ENCODE measurements at places on chromosomes 1 and 21.
A peak's percentile ranks its signal among the peaks of the same experiment; 100 is the strongest.

DNA sequence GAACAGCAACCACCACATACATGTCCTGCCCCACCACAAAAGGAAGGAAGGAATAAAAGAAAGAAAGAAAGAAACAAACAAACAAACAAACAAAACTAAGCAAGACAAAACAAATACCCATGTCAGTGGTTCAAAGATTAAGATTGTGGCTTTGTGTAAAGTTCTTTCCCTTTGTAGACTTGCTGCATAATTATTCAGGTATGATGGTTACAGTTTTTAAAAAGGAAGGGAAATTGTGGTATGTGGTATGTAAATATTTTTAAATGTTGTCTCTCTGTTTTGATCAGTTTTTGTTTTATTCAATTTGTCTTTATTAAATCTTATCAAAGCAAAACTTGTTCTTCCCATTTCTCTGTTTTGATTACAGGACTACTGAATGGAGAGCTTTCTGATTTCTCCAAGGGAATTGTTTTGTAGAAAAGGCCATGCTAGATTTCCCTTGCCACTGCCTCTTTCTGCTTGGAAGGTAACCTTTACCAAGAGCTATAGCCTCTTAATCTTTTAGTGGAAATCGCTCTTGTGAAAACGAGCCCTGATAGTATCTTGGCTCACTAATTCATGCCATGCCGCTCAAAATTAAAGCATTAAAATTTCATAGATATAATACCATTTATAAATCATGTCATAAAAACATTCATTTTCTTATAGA is 290.3 kb upstream of the ST6GALNAC5 start:
- no peak for DNase-seq

- no peak for DNase-seq
Measured at GRCh38 chr1:108079440-108080025, 114.6 kb upstream of the VAV3 start.

- DNase-seq = no peak
Measured at GRCh38 chr1:214103778-214104177, 116.0 kb downstream of the PROX1 start.

- no peak for DNase-seq
Measured at GRCh38 chr1:159089184-159089791, 12.7 kb upstream of the AIM2 start.

DNA sequence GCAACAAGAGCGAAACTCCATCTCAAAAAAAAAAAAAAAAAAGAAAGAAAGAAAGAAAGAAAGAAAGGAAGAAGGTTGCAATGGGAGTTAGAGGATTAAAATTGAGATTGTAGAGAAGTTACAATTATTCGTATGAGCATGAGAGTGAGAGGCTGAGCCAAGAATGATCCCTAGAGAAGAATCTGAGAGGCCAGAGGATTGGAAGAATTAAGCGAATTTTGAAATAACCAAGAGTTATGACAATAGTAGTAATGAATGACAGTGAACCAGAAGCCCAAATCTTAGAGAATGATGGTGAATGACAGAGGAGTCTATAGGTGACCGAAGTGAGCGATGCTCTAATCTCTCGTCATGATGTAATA is 369 bp upstream of the ZYG11B start:
- DNase-seq = no peak

- DNase-seq = no peak
Measured at GRCh38 chr1:198846556-198846955, 207.7 kb downstream of the PTPRC start.

DNA sequence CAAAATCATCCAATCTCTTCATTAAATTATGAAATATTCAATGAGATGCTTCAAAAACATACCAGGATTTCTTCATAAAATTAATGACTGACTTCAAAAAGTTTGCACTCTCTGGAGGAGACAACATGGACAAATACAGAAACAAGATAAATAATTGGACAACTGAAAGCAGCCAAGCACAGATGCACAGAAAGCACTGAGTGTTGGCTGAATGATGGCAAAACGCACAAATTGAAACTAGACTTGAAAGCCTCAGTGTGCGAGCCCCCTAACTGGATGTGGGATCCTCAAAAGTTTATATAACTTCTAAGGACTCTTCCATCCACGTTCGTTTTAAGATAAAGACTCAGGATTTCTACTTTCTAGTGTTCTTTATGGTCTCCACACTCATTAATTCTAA is 27.9 kb downstream of the RGS18 start:
- no peak for DNase-seq

GRCh38 chr1:9825093-9826074 is 1.6 kb upstream of the CLSTN1 start:
- DNase-seq = peak; percentile 66

DNA sequence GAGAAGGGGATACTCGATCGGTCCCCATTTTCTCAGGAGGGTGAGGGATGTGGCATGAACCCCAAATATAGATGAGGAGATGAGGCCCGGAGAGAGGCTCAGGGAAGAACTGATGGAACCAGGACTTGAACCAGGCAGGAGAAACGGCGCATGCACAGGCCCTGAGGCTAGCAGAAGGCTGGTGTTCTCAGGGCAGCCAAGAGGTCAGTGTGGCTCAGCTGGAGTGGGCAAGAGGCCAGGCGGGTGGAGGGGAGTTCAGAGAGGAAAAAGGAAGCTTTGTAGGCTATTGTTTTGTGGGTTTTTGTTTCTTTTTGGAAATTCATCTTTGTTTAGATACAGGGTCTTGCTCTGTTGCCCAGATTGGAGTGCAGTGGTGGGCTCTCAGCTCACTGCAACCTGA is 122.0 kb downstream of the LACTBL1 start:
- no peak for DNase-seq

DNA sequence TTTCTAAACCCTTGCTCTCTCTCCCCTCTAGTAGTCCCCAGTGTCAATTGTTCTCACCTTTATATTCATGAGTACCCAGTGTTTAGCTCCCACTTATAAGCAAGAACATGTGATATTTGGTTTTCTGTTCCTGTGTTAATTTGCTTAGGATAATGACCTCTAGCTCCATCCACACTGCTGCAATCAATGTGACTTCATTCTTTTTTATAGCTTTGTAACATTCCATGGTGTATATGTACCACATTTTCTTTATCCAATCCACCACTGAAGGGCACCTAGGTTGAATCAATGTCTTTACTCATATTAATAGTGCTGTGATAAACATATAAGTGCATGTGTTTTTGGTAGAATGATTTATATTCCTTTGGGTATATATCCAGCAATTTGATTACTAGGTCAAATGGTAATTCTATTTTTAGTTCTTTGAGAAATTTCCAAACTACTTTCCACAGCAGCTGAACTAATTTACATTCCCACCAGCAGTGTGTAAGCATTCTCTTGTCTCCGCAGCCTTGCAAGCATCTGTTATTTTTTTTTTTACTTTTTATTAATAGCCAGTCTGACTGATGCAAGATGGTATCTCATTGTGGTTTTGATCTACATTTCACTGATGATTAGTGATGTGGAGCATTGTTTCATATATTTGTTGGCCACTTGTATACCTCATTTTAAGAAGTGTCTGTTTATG is 277.8 kb downstream of the LTN1 start:
- DNase-seq = no peak

DNA sequence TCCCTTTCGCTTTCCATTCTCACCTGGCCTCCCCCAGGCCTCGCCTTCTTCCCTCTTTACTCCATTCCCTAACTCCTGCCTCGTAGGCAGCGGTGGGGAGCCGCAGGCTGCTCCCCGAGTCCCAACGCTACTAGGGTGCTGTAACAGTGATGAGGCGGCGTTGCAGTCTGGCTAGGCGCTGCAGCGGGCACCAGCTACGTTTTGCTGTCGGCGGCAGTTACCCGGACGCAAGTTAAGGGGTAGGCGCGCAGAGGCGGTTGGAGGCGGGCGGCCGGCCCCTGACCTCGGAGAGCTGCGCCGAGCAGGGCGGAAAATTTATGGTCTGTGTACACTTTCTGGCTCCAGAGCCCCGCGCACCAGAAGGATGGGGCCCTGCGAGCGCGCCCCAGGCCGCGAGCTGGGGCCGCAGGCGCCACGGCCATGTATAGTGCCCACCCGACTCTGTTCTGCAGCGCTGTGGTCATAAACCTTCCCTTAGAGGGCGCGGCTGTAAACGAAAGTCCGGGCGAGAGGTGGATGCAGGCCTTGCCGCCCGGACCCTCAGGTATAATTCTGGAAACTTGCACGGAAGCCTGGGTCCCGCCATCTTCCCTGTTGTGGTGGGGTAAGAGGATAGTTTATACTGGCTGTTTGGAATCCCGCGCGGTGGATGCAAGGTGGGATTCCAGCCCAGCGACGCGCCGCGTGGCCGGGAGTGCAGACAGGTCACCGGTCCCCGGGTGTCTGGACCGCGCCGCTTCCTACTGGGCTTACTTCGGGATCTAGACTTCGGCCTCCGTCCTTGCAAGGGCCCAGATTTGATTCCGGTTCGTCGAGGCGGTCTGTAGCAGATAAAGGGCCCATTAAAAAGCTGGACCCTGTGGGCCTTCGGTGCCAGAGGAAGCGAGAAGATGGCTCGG is 15.0 kb downstream of the HLX start:
- DNase-seq = no peak

DNA sequence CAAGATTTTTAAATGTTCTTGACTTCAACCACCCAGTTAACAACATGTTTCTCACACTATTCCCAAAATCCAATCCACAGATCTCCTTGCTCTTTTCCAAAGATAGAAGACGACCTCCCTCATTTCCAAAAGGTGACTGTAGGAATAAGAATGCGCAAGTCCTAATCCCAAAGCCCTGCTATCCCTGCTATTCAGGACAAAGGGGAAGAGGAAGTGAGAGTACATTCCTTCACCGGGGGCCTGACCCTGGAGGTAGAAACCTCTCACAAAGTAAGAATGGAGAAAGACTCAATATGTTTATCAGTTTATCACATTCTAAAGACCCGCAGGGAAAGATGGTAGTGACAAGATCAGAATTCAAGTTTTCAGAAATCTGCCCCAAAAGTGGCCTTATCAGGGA is 55.7 kb downstream of the PLEKHA6 start:
- DNase-seq = no peak

DNA sequence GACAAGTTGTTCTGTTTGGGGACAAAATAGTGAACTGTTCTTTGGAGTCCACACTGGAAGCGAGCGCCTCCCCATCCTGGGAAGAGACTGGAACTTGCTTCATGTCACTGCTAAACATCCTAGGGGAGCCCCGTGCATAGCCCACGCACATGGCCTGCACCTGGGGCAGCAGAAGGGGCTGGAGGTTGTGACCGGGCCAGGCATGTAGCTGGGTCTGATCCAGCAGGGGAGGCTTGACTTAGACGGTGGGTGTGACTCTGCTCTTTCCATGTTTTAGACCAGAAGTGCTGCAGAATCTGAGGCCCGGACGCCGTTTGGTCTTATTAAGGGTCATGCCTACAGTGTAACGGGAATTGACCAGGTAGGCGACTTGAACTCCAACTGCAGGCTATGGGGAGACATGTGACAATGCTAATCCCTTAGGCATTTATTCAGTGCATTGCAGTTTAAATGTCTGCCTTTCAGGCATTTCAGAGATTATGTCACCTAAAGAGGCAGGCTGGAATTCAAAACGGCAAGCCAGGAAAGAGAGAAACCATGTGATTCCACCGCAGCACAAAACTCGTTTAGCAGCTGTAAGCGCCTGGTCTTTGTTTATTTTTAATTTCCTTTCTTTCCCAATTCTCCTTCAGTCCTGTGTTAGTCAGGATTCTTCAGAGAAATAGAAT is 21.8 kb downstream of the CAPN9 start:
- no peak for DNase-seq

DNA sequence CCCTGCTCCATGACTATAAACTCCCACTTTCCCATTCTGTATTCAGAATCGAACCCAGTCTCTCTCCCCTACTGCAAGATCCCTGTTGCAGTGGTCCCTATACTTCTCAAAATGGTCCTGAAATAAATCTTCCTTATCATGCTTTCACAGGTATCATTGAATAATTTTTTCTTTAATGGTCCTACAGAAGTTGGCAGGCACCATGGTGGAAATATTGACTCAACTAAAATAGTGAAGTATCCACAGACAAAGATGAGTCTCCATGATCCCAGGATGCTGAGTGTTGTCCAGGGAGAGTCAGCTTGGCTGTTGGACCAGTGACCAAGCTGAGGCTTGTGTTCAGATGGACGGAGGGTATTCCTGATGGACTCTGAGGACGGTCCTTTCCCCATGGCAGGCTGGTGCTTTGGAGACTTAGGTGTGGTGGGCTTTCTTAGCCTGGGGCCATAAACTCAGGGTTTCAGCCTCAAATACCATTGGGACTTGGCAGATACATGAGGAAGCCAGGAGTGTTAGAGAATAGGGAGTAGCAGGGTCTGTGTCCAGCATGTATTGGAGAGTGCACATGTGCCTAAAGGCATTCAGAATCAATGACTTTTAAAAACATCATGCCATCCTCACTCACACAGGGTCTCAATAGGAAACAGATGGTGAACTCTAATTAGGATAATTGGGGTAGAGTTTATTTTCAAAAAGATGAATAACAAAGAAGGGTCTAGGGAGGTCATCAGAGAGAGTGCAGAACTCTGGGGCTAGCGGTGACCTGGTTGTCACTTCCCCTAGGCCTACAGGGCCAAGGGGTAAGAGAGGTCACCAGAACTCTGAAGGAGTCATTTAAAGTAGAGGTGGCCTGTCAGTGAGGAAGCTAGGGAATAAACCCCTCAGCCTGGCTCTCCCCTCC is 19.8 kb downstream of the TINAGL1 start:
- DNase-seq = no peak

DNA sequence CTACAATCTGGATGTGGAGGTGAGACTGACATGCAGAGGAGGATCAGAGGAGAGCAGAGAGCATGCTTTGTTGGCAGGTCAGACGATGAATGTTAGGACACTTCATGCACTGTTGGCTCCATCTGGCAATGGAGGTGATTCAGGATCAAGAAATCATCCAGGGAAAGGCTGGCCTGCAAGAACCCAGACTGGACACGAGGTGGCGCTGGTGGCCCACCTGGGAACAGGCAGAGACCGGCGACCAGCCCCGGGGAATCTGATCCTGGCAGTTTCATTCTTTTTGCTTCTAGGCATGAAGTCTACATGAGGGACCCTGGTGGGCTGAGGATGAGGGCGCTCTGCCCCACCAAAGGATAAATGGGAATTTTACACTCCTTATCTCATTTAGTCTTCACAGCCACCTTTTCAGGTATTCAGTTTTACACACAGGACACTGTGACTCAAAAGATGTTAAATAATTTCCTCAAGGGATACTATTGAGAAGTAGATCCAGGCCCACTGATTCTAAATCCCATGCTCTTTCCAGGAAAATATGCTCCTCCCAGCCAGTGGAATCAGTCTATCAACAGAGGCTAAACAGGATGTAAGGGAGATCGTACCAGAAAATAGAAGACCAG is 26.2 kb upstream of the SCMH1 start:
- peak; percentile 70 for DNase-seq

GRCh38 chr21:17460094-17460493 is 52.7 kb upstream of the CXADR start:
- no peak for DNase-seq
